ENCODE measurements at places on chromosomes 2 and 18. TPM values are rescaled to one million over a fixed set of nuclear protein-coding genes. Genes with fewer than 3 reads are reported as not detected.

DNA sequence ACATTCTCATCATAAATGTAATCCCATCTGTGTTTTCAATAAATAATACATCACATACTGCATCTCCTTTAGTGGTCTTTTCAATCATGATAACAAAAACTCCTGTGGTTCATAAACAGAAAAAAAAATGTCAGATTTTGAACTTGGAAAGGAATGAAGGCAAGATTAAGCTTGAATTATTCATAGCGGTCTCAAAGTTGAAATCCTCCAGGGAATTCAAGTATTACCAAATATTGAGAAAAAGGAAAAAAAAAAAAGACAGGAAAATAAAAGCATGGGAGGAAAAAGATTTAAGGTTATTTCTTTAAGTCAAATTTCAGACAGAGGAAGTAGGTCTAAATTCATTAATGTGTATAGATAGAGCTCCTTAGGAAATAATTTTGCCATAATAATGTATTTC lies 92.1 kb downstream of the COLEC12 start:
- ATAC-seq: no peak

- no peak for ATAC-seq
Observed at GRCh38 chr2:132627536-132627935, 42.5 kb downstream of the LYPD1 start.

DNA sequence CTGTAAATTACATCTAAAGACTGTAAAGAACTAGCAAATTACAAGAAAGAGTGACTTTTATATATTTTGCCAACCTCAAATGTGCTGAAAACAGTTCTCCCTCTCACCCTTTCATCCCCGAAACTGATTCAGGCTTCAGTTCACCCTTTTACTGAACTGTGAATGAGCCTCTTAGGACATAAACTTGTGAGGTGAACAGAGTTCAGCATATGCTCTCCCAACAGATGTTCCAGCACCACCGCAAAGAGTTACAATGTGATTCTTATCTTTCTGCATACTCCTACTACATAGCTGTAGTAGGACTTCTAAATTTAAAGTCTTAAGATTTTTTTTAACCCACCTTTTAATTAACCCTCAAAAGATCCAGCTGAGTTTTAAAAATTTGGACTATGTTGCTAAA lies 1.2 kb upstream of the ZCCHC2 start:
- ATAC-seq: no peak

DNA sequence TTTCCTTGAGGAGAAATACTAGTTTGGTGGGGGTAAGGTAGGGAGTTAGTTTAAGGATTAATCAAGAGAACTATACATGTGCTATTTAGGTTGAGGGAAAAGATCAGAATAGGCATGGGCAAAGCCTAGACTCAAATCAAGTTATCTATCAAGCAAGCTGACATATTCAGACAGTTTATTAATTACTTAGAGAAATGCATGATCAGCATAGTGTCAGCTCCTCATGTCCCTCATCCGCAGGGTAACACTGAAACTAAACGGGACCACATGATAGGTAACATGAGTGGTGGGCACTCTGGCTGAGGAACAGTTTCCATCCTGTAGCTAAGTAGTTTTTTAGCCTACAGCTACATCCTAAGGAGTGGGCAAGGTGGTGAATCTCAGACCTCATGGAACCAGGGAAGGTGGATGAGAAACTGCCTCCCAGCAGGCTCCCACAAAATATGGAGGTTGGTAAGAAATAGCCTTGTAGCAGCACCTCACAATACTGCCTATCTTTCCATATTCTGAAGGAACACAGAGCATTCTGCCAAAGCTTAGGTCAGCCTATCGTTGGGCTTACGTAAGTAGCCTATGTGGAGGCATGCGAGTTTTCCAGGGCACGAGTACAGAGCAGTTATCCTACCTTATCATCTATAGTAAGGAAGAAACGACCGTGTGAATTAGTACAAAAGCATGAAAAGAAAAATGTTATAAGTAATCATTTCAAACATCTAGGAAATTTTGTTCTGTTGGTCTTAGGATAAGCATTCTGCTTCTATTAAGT lies 18.4 kb downstream of the ZC3H6 start:
- no peak for ATAC-seq

GRCh38 chr2:223418604-223419199 lies 183.5 kb downstream of the SCG2 start:
- ATAC-seq: no peak

Gene IL36G
- 0.54 TPM for total RNA-seq

Gene SULT1C4
- 0.20 TPM for total RNA-seq

Gene PDE6D
- total RNA-seq: 36.0 TPM

Measured in motor neuron (in vitro differentiated cells).